Camera-type eye (tissue), 1 donor: ENCODE measurements at places on chromosomes 2 and 18. TPM values are rescaled to one million over a fixed set of nuclear protein-coding genes. Genes with fewer than 3 reads are reported as not detected.

Gene KLHL30
- total RNA-seq = 2.7 TPM

Gene CYP27A1
- 30.0 TPM for total RNA-seq

Gene POTEJ
- 0.71 TPM for total RNA-seq

Gene SNTG2
- 1.7 TPM for total RNA-seq

Gene VIT
- total RNA-seq = 38.7 TPM

Gene SH3RF3
- 6.3 TPM for total RNA-seq

Gene FAP
- 82.5 TPM for total RNA-seq

Gene CCDC150
- total RNA-seq = 5.6 TPM

Gene ITPRIPL1
- 5.7 TPM for total RNA-seq

Gene SULT1C3
- total RNA-seq = not detected

Gene GPR35
- total RNA-seq = 1.2 TPM

Gene SFT2D3
- 12.0 TPM for total RNA-seq

Gene RAB3GAP1
- 93.3 TPM for total RNA-seq

Gene SLC4A5
- 36.3 TPM for total RNA-seq

Gene ANTXR1
- 137 TPM for total RNA-seq

Gene MPP4
- total RNA-seq = 156 TPM

Gene ANKRD23
- total RNA-seq = 24.0 TPM

Gene HRH4
- total RNA-seq = not detected

Gene C1QL2
- total RNA-seq = 4.1 TPM
